Large intestine (tissue), 12 donors: ENCODE measurements at places on chromosomes 12 and 14. TPM values are rescaled to one million over a fixed set of nuclear protein-coding genes. Genes with fewer than 3 reads are reported as not detected.

Gene ZNF140
- 28.5 TPM for polyA plus RNA-seq

Gene GNB3
- 5.9 TPM for polyA plus RNA-seq

DNA sequence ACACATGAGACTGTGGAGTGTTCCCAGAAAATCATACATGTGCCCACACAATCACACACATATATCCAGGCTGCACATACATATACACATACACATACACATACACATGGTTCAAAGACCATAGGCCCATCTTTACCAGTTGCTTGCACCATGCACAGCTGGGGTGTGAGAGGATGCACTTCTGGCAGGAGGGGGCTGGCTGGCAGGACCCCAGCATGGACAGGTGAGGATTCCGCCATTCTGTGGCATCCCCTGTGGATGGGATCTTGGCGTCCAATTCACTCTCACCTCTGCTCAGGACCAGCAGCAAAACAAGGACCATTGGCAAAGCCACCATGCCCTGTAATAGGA is 7.0 kb downstream of the ITGB7 start:
- no peak overlapping the region for H3K4me3 ChIP-seq
- no peak for DNase-seq
- no peak overlapping the region for H3K27ac ChIP-seq
- no peaks in the 10 kb centered on the region for H3K36me3 ChIP-seq
- peaks cover 5% of the 10 kb centered on the region for H3K27me3 ChIP-seq

DNA sequence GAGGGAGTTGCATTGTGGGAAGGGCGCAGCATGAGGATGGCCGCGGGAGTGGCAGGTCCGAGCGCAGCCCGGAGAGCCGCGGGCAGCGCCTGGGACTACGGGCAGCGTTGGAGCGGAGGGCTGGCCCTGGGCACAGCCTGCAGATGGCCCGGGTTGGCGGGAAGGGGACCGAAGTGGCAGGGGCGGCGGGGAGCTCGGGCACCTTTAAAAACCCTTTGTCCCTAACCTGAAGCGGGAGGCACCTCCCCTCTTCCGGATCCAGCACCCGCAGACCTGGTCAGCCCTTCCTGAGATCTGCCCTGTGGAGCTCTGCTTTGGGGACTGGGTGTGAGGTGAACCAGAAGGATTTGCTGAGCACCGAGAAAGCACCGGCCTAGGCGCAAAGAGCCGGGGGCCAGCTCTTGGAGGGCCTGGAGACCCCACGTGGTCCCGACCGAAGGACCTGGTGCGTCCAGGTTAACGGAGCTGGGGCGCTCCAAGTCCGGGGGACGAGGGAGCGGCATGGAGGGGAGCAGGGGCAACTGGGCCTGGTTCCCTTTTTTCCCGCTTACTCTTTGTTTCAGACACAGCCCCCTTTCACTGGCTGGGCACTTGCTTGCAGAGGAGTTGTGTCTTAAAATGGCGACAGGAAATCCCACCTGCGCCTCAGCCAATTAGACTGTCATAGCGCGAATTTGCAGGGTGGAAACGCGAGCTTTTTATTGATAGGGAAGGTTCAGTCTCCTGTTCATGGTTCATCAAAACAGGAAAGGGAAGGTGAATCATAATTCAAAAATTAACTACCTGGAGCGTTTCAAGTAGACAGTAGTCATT is 792 bp upstream of the SLC38A1 start:
- H3K27me3 ChIP-seq: peaks cover 26% of the 10 kb centered on the region
- no peaks in the 10 kb centered on the region for H3K36me3 ChIP-seq
- H3K27ac ChIP-seq: peak overlapping the region; percentile 92
- H3K4me1 ChIP-seq: peaks cover 8% of the 10 kb centered on the region

Gene GLIPR1L1
- polyA plus RNA-seq: 0.27 TPM

- peaks cover 9% of the 10 kb centered on the region for H3K4me1 ChIP-seq
- no peaks in the 10 kb centered on the region for H3K27me3 ChIP-seq
- H3K4me3 ChIP-seq: no peak overlapping the region
- DNase-seq: no peak
- H3K36me3 ChIP-seq: no peaks in the 10 kb centered on the region
Measured at GRCh38 chr12:94157981-94158411, 9.6 kb downstream of the PLXNC1 start.

GRCh38 chr14:102320671-102321455 is 1.3 kb downstream of the ZNF839 start:
- H3K36me3 ChIP-seq: peaks cover under 1% of the 10 kb centered on the region
- peaks cover 51% of the 10 kb centered on the region for H3K4me1 ChIP-seq
- peak overlapping the region; percentile 91 for H3K4me3 ChIP-seq
- H3K27me3 ChIP-seq: no peaks in the 10 kb centered on the region

DNA sequence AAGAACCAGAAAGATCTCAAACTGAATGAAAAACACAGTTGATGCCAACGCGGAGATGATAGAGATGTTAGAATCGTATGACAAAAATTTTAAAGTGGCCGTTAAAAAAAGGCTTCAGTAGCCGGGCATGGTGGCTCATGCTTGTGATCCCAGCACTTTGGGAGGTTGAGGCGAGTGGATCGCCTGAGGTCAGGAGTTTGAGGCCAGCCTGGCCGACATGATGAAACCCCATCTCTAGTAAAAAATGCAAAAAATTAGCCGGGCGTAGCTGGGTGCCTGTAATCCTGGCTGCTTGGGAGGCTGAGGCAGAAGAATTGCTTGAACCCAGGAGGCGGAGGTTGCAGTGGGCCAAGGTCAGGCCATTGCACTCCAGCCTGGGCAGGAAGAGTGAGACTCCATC is 5.4 kb upstream of the ACVRL1 start:
- no peak for DNase-seq
- no peaks in the 10 kb centered on the region for H3K27me3 ChIP-seq
- no peak overlapping the region for H3K4me3 ChIP-seq
- peaks cover 19% of the 10 kb centered on the region for H3K4me1 ChIP-seq
- H3K27ac ChIP-seq: no peak overlapping the region
- H3K36me3 ChIP-seq: no peaks in the 10 kb centered on the region

Gene NOPCHAP1
- 7.6 TPM for polyA plus RNA-seq

DNA sequence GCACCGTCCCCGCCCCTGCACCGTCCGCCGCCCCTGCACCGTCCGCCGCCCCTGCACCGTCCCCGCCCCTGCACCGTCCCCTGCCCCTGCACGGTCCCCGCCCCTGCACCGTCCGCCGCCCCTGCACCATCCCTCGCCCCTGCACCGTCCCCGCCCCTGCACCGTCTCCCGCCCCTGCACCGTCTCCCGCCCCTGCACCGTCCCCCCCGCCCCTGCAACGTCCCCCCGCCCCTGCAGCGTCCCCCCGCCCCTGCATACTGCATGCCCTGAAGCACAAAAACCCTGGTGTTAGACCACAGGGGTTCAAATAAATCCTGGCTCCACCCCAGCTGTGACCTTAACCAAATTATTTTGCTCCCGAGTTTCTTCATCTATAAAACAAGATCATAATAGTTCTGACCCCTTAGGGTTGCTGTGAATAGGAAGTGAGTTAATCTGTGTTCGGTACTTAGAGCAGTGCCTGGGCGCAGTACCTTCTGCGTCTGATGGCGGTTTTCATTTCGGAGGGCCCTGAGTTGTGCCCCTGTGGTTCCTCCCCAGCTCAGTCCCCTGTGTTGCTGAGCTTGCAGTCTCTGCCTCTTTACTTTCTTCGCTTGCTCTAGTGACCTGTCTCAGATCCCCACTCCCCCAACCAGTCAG is 38.1 kb downstream of the ESRRB start:
- peaks cover 32% of the 10 kb centered on the region for H3K27me3 ChIP-seq
- no peak overlapping the region for H3K4me3 ChIP-seq
- H3K27ac ChIP-seq: no peak overlapping the region
- no peaks in the 10 kb centered on the region for H3K4me1 ChIP-seq
- no peak for DNase-seq

Gene TAS2R9
- polyA plus RNA-seq: not detected

DNA sequence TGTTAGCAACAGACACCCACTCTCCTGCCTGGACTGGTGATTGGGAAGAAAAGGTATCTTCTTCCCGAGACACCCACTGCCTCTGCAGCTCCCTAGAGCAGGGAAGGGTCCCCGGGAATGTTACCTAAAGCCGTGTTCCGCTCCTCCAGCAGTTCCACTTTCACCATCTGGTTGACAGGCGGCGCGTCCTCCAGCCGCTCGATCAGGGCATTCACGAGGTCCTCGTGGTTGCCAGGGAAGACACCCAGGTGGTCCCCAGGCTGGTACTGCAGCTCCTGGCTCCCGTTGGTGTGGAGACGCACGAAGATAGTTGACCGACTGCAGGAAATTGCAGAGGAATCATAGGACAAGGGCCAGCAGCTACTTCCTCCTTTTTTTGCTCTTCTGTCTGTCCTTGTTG is 44.2 kb upstream of the FBXO21 start:
- H3K27me3 ChIP-seq: peaks cover 18% of the 10 kb centered on the region
- H3K4me1 ChIP-seq: no peaks in the 10 kb centered on the region
- H3K27ac ChIP-seq: no peak overlapping the region
- no peaks in the 10 kb centered on the region for H3K36me3 ChIP-seq
- DNase-seq: no peak

Gene PRIMA1
- polyA plus RNA-seq: 9.2 TPM

DNA sequence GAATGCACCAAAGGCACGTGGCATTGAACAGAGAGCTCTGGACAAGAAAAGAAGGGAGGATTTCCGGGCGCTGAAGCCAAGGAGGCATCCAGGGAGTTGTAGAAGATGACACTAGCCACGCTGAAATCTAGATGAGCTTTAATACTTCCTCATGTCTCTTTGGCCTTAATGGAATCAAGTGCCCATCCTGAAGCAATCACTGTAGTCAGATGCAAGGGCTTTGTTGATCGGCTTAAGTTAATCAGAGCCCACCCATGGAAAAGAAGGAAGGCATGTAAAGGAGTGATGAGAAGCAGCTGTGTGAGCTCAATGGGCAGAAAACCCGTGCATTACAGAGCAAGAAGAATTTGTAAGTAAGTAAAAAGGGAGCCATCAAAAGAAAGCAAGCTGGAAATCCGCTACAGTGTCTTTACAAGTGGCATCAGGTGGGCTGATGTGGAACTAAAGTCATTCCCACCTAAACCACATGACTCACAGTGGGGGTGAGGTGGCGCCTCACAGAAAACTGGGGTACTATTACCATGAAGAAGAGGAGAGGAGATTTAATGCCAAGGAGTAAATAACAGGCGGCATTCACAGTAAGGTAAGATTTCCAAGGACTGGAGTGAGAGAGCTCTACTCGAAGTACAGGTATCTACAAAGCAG is 48.4 kb downstream of the NDUFA12 start:
- no peaks in the 10 kb centered on the region for H3K27me3 ChIP-seq
- DNase-seq: no peak
- peaks cover 27% of the 10 kb centered on the region for H3K4me1 ChIP-seq
- no peak overlapping the region for H3K27ac ChIP-seq
- H3K4me3 ChIP-seq: no peak overlapping the region
- H3K36me3 ChIP-seq: no peaks in the 10 kb centered on the region

DNA sequence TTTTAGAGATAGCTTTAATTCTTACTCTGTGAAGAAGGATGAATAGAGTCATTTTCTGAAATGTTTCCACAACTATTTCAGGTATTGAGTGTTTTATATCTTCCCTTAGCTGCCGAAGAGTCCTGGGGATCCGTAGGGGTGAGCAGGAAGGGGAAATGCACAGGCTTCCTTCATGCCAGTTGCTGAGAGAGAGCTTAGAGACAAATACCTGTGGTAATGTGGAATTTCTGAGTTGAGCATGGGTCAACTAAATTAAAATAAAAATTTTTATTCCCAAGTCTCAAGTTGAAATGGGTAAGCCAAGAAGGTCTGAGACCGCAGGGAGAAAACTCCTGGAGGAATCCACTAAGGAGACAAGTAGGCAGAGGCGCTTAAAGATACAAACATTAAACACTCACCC is 185.7 kb downstream of the DAD1 start:
- H3K27me3 ChIP-seq: no peaks in the 10 kb centered on the region
- H3K27ac ChIP-seq: no peak overlapping the region
- no peak overlapping the region for H3K4me3 ChIP-seq
- DNase-seq: no peak

GRCh38 chr12:5187136-5187535 is 143.5 kb downstream of the KCNA5 start:
- no peak for DNase-seq
- H3K4me3 ChIP-seq: no peak overlapping the region
- H3K27me3 ChIP-seq: no peaks in the 10 kb centered on the region
- H3K36me3 ChIP-seq: no peaks in the 10 kb centered on the region
- no peak overlapping the region for H3K27ac ChIP-seq
- no peaks in the 10 kb centered on the region for H3K4me1 ChIP-seq

DNA sequence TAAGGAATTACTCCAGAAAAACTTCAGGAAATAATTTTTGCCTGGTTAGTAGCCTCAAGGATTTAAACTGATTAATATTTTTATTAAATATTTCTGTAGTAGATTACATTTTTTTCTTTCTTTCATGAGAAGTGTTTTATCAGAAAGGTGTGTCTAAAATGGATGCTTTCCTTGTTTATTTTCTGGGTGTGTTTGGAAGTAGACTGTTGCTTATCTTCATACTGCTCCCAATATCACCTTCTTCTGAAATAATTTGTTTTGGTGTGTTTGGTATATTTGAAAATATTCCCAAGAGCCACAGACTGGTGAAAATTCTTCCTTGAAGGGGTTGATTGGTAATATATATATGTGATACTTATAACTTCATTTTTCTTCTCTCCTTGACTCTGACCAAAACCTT is 10.1 kb upstream of the REP15 start:
- no peak for DNase-seq
- H3K4me1 ChIP-seq: no peaks in the 10 kb centered on the region

DNA sequence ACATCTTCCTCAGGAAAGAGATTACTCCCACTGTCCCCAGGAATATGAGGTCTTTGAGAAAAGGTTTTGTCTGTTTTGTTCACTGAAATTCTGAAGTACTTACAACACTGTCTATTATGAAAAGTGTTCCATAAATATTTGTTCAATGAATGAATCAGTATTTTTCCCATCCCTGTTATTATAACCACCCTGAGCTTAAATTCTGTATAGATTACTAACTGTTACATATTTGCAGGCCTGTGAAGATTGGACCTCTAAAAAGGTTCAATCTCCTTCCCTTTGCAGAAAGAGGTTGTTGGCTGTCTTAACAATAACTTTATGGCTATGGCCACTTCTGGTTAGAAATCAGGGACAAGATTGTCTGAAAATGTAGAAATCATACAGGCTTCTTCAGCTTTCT is 174.5 kb upstream of the NPAS3 start:
- H3K36me3 ChIP-seq: no peaks in the 10 kb centered on the region
- no peak for DNase-seq
- no peaks in the 10 kb centered on the region for H3K4me1 ChIP-seq
- no peak overlapping the region for H3K27ac ChIP-seq

Gene KLRC4
- polyA plus RNA-seq: 0.87 TPM

DNA sequence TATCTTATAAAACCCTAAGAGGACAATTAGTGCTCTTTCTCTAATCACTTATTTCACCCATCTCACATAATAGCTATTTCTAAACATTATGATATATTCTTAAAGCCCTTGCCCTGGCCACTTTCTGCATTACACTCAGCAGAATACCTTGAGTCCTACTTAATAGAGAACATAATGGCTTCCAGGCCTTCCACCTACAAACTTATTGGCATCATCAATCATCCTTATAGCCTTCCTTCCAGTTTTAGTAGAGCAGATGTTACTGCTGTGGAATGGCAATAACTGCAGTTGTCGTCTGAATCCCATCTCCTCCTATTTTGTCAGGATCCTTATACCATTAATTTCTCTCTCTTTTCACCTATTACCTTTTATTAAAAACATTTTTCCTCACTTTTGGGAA is 1127.4 kb downstream of the LRFN5 start:
- DNase-seq: no peak
- H3K27me3 ChIP-seq: no peaks in the 10 kb centered on the region
- no peak overlapping the region for H3K4me3 ChIP-seq
- no peak overlapping the region for H3K27ac ChIP-seq
- no peaks in the 10 kb centered on the region for H3K36me3 ChIP-seq

Gene NPAS3
- polyA plus RNA-seq: 1.0 TPM

Gene BDKRB2
- polyA plus RNA-seq: 9.1 TPM
